ENCODE measurements at places on chromosomes 3 and 15.

DNA sequence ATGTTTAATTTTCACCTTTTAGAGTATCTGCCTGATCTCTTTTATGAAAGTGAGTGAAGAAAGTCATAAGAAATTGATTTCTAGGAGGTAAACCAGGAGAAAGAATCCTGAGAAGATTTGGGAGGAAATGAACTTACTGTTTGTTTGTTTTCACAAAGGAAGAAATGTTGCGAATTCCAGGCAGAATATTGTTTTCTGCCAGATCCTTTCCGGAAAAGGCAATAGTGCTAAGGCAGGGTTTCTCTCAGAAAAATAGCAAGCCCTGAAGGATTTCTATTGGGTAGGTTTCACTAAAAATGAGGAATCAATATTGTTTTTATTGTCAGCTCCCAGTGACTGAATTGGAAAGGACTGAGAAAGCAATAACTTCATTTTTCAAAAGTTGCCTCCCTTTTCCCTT lies 85.7 kb upstream of the TGFBR2 start:
- DNase-seq = no peak
- H3K27ac ChIP-seq = no peak overlapping the region
- no peak overlapping the region for H3K4me3 ChIP-seq
- no peaks in the 10 kb centered on the region for H3K27me3 ChIP-seq
- no peaks in the 10 kb centered on the region for H3K36me3 ChIP-seq

DNA sequence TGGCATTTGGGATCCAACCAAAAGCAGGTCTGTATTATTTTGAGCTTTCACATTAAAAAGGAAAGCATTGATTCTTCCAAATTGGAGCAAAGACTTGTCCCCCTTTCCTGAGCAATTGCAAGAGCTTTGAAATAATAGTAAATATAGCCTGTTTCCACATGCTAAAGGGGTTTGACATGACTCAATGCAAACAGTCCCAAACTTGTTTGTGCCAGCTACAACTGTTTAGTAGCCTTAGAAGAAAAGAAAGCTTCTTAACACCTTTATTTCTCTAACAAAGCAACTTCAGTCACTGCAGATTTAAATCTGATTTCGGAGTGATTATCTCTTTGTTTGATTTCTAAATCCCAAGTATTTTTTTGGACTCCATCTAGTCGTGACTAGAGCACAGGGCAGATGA lies 180.2 kb downstream of the SEMA6D start:
- no peaks in the 10 kb centered on the region for H3K36me3 ChIP-seq
- H3K4me3 ChIP-seq = no peak overlapping the region
- no peaks in the 10 kb centered on the region for H3K4me1 ChIP-seq
- no peak for DNase-seq
- no peak overlapping the region for H3K27ac ChIP-seq

DNA sequence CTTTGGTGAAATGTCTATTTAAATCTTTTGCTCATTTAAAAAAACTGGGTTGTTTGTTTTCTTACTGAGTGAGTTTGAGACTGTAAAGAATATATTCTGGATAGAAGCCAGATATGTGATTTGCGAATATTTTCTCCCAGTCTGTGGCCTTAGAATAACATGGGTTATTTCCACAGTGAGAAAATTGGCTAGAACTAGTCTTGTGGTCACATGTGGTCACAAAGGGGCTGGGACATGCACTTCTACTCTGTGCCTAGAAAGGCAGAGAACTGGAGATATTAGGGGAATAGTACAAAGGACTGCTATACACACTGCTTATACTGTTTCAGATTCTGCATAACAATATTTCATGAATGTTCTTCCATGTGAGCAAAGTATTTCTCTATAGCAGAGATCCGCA lies 79.9 kb upstream of the RGMA start:
- H3K36me3 ChIP-seq = no peaks in the 10 kb centered on the region
- H3K4me1 ChIP-seq = no peaks in the 10 kb centered on the region
- no peak for DNase-seq

DNA sequence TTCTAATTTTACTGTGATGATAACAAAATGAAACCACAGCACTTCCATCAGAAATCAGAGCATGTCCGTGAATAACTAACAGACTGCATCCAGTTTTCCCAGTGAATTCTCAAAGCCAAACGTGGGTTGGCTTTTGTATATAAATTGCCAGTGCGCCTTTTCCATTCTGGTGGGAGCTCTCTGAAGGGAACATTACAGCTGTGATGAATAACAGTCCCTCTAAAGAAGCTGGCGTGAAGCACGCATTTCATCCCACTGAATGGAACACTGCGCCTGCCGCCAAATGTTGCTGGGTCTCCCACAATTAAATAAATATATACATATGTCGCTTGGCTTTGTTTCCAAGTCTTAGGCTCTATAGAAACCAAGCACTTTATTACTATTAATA lies 113.0 kb upstream of the PFN2 start:
- H3K4me1 ChIP-seq = no peaks in the 10 kb centered on the region
- no peaks in the 10 kb centered on the region for H3K36me3 ChIP-seq
- H3K27me3 ChIP-seq = no peaks in the 10 kb centered on the region
- H3K4me3 ChIP-seq = no peak overlapping the region
- no peak overlapping the region for H3K27ac ChIP-seq
- DNase-seq = no peak

- H3K4me1 ChIP-seq = no peaks in the 10 kb centered on the region
- no peak overlapping the region for H3K4me3 ChIP-seq
- no peak overlapping the region for H3K27ac ChIP-seq
- H3K27me3 ChIP-seq = no peaks in the 10 kb centered on the region
Measured at GRCh38 chr3:139121513-139122220, 77.0 kb upstream of the PRR23C start.

DNA sequence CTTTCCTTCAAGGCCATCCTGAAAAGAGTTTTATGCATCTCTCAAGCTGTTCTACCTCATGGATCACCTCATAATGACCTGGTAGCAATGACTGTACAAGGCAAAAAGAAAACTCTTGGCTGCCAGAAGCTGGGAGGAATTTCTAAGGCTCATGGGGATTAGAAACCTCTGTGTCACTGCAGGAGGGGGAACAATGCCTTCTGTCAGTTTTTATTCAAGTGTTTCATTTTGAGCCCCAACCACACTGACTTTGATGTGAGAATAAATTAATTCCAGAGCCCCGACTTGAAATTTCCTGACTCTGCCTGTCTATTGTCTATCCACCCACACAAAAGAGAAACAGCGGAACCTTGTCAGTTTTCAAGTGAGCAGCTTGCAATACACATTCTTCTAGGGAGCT lies 58.7 kb upstream of the MRPL3 start:
- no peak overlapping the region for H3K4me3 ChIP-seq
- peaks cover 1% of the 10 kb centered on the region for H3K4me1 ChIP-seq
- no peaks in the 10 kb centered on the region for H3K27me3 ChIP-seq

DNA sequence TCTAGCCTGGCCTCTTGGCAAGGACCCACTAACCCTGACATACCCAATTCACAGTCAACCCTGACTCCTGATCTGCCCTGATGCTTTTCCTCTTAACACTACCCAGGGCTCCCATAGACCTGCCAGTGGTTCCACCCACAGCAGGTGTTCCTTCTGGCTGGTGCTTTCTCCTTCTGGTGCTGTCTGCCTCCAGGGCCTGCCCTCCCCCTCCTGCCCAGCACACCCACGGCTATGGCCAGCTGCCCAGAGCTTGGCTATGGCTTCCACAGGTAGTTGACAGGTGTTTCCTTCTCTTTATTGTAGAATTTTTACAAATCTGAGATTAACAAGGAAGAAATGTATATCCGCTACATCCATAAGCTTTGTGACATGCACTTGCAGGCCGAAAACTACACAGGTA lies 46.5 kb upstream of the MANF start:
- H3K27ac ChIP-seq = no peak overlapping the region
- peaks cover 1% of the 10 kb centered on the region for H3K4me1 ChIP-seq
- no peak overlapping the region for H3K4me3 ChIP-seq
- H3K36me3 ChIP-seq = no peaks in the 10 kb centered on the region
- no peak for DNase-seq

DNA sequence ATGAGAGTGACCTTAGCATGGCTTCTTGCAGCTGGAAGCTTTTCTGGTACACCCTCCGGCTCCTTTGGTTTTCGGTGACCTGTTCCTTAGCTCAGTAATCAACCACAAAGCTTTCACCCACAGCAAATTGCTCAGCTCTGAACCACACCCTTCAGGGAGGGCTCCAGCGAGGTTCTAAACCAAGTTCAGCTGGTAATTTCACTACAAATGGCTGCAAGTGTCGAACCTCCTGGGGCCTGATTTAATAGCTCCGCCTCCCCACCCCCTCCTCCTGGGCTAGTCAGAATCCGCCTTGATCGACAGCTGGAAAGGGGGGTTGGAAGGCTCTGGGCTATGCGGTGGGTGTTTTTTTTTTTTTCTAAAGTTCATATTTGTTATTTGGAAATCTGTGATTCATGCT lies 150.9 kb upstream of the MCTP2 start:
- no peak for DNase-seq
- no peaks in the 10 kb centered on the region for H3K36me3 ChIP-seq
- no peaks in the 10 kb centered on the region for H3K27me3 ChIP-seq
- no peak overlapping the region for H3K4me3 ChIP-seq

DNA sequence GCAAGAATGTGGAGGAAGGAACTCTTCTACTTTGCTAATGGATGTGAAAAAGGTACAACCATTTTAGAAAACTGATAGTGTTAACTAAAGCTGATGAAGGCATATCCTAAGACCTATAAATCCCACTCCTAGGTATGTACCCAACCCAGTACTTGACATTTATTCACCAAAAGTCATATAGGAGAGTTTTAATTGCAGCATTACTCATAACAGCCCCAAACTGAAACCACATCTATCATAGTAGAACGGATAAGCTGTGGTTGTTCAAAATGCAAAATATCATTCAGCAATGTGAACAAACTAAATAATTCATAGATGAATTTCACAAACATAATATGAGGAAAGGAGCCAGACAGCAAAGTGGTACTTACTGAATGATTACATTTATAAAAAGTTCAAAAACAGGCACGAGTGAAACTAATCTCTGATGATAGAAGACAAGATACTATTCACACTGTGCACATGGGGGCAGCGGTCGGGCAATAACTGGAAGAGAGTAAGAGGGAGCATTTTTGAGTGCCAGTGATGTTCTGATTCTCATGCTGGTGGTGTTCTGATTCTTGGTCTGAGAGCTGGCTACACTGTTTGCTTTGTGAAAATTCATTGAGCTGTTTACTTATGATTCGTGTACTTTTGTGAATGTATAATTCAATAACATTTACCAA lies 34.3 kb downstream of the GOLIM4 start:
- H3K27ac ChIP-seq = no peak overlapping the region
- H3K4me1 ChIP-seq = no peaks in the 10 kb centered on the region
- no peaks in the 10 kb centered on the region for H3K27me3 ChIP-seq
- H3K36me3 ChIP-seq = no peaks in the 10 kb centered on the region

GRCh38 chr3:134197681-134198261 lies 52.9 kb downstream of the RYK start:
- no peaks in the 10 kb centered on the region for H3K4me1 ChIP-seq
- DNase-seq = no peak
- H3K27me3 ChIP-seq = peaks cover 1% of the 10 kb centered on the region
- H3K36me3 ChIP-seq = peaks cover 5% of the 10 kb centered on the region
- H3K27ac ChIP-seq = no peak overlapping the region

GRCh38 chr3:25151903-25152295 lies 276.2 kb upstream of the RARB start:
- H3K4me1 ChIP-seq = peaks cover 8% of the 10 kb centered on the region
- no peak overlapping the region for H3K27ac ChIP-seq
- no peaks in the 10 kb centered on the region for H3K36me3 ChIP-seq
- DNase-seq = no peak
